Spinal cord (tissue), 10 donors: ENCODE measurements at places on chromosomes 1 and 21.

DNA sequence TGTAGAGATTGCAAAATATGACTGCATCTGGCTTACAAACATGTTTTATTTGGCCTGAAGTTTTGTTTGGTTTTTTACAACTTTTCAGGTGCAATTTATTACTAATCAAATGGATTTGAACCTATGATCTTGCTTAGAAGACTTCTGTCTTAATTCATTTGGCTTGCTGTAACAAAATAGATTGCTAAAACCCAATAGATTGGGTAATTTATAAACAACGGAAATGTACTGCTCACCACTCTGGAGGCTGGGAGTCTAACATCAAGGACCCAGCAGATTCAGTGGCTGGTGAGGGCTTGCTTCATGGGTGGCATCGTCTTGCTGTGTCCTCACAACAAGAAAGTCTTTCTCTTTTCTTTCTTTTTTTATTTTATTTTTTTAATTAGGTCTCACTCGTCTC lies 72.9 kb downstream of the LBR start:
- no peak for DNase-seq

GRCh38 chr1:66283622-66284041 lies 250.3 kb upstream of the SGIP1 start:
- DNase-seq, result no peak

- no peak for DNase-seq
Measured at GRCh38 chr1:88877382-88877825, 14.0 kb downstream of the GTF2B start.

- DNase-seq, result no peak
Measured at GRCh38 chr1:27298632-27299384, 23.2 kb upstream of the TMEM222 start.

DNA sequence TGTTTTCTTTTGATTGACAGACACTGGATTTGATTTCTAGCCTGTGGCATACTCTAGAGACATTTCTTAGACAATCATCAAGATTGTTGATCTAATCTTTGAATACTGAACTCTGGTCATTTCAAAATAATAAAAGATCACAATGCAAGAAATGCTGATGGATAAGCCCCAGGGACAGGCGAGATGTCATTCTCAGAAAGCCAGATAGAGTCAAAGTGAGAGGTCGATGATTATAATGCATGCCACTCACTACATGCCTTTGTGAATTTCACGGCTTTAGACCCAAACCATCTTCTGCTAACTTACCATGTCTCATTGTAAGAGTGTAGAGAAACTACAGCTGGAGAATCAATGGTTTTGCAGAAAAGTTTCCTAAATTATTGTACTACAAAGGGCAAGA lies 257.1 kb downstream of the DYRK1A start:
- no peak for DNase-seq

DNA sequence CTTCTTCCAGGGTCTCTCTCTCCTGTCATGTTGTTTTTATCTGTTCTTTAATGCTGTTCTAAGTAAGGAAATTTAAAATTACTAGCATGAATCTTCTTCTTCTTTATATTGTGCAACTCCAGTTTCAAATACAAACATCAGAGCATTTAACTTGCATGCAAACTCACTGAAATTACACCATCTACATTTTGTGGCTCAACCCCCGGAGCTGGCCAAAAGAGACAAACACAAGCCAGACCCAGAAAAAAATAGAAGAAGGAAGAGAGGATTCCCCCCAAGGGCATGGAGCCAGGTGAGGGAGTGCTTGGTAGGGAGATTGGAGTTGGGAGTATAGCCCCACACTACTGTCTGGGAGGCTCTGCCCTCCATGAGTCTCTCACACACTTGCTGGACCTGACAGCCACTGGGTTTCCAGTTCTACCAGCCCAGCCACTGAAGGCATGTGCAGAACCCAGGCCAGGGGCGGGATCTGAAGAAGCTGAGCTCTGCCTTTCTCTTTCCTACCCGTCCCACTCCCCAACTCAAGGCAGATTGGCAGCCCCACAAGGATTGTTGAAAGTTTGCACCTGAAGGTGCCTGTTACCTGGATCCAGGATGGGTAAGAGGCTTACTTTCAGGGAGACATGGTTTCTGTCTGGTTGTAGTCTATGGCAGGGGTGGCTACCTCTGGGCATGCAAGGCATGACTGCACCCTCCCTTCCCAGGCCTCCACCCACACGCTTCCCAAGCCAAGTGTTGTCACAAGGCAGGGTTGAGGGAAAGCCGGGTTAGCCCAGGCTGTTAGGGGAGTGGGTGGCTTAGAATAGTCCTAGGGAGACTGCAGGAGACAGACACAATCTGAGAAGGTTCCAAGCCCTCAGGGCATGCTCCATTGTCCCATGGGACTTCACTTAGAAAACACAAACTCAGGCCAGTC lies 297.2 kb downstream of the TGFB2 start:
- no peak for DNase-seq

DNA sequence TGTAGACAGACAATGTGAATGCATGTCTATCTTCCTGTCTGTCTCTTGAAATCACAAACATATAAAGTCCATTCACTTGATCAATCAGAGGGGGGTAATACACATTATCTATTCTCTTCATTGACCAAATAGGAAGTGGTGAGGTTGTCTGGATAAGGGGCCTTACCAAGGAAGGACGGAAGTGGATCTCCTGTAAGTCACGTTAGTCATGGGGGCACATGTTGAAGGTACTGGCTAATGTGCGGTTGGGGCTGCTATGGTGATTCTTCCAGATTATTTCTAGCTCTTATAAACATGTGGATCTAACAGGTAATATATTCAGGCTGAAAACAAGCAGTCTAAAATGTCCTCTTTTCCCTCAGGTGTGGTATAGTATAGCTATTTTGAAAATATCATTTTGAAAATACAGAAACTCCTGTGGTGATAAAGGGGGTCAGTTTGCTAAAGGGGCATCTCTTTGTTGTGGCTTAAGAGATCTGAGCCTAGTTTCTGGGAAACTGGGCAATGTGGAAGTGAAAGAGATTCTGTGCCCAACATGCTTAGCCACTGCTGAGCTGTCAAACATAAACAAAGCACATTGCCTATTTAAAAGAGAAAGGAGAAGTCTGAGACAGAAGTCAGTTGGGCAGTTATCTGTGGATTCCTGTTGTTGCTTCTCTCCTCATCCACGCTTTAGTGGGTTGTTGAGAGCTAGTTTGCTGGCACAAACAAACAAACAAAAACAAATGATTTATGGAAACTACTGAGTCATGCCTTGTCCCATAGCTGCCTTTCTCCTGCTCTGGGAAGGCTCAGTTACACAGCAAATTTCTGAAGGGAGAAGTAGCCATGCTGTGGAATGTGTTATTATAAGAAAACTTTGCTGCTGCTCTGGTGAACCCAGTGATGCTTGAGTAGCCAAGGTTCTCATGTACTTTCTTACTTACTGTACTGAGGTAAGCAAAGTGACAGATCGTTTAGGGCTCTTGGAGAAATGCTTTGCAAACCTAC lies 166.9 kb downstream of the HLX start:
- no peak for DNase-seq

- DNase-seq, result no peak
Measured at GRCh38 chr1:26541816-26542711, 12.5 kb downstream of the RPS6KA1 start.

DNA sequence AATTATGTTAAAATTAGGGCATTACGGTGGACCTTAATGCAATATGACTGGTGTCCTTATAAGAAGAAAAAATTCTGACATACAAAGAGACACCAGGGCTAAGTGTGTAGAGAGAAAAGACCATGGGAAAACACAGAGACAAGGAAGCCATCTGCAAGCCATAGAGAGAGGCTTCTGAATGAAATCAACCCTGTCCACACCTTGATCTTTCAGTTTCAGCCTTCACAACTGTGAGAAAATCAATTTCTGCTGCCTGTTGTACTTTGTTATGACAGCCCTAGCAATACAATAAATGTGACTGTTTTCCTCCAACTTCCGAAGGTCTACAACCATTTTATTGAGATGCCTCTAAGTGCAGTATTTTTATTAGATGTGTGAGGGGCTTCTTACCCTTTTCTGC lies 1407.2 kb downstream of the MRPL39 start:
- DNase-seq, result no peak

GRCh38 chr1:75426688-75427087 lies 184.2 kb downstream of the SLC44A5 start:
- no peak for DNase-seq

GRCh38 chr1:14987829-14988603 lies 165.5 kb upstream of the TMEM51 start:
- DNase-seq, result no peak

DNA sequence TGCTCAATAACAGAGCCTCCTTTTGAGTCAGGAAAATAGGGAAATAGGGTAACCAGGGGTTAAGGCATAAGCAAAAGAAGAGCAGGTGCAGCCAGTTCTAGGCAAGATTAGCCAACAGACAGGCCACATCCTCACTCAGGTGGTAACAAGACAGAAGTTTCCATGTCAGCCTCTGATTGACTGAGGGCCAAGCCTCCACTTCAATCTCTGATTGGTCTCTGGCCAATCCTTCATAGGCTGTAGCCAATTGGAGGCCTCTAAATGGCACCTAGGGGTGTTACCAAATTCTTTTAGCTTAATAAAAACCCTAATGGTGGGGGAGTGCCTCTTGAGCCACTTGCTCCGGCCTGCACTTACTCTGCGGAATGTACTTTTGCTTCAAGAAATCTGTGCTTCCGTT lies 37.2 kb downstream of the LACTBL1 start:
- no peak for DNase-seq

DNA sequence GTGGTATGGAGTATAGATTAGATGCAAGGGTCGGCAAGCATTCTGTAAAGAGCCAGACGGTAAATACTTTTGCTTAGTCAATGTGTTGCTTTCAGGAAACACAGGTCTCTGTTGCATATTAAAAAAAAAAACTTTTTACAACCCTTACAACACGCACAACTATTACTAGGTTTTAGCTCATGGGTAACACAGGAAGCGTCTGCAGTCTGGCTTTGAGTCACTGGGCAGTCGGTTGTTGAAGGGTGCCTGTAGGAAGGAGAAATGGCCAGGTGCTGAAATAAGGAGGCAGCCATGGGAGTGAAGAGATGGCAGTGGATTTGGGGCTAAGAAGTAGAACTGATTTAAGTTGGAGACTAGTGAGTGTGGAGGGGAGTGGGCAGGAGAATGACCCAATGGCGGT lies 192.1 kb downstream of the KCNJ6 start:
- no peak for DNase-seq

DNA sequence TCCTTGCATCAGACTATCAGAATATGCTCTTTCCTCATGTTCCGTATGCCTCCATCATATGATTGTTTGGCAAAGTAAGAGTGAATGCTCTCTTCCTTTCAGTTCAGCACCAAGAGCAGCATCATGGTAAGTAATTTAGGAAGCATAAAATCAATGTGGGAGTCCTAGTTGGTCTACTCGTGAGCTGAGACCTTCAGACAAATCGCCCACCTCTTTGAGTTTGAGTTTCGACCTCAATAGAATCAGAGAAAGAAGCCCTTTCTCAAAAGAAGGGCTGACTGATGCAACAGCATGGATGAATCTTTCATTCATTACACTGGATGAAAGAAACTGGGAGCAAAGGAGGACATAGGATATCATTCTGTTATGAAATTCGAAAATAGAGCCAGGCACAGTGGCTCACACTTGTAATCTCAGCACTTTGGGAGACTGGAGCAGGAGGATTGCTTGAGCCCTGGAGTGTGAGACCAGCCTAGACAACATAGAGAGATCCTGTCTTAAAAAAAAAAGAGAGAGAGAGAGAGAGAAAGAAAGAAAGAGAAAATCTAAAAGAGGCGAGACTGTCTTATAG lies 112.5 kb downstream of the ZC3H11B start:
- no peak for DNase-seq

DNA sequence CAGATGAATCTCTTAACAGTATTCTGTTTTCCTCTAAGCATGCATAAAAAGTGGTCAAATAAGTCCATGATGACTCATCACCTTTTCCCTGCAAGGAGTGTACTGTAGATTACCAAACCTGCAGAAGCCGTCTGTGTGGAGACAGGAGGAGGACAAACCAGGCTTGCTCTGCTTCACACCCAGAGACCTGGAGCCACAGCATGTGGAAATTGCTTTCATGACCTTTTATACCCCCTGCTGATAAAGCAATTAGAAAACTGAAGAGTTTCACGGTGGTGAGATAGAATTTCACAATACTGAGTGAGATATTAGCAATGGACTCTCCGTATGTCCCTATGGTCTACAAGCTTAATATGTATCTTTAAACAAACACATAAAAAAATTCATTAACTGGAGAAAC lies 9.4 kb downstream of the CORT start:
- peak; percentile 59 for DNase-seq

- DNase-seq, result no peak
Measured at GRCh38 chr1:246571953-246572352, 5.7 kb downstream of the CNST start.

- no peak for DNase-seq
Measured at GRCh38 chr1:2515763-2516080, 10.7 kb downstream of the PANK4 start.

- DNase-seq, result no peak
Measured at GRCh38 chr1:234647758-234648157, 37.8 kb upstream of the IRF2BP2 start.

DNA sequence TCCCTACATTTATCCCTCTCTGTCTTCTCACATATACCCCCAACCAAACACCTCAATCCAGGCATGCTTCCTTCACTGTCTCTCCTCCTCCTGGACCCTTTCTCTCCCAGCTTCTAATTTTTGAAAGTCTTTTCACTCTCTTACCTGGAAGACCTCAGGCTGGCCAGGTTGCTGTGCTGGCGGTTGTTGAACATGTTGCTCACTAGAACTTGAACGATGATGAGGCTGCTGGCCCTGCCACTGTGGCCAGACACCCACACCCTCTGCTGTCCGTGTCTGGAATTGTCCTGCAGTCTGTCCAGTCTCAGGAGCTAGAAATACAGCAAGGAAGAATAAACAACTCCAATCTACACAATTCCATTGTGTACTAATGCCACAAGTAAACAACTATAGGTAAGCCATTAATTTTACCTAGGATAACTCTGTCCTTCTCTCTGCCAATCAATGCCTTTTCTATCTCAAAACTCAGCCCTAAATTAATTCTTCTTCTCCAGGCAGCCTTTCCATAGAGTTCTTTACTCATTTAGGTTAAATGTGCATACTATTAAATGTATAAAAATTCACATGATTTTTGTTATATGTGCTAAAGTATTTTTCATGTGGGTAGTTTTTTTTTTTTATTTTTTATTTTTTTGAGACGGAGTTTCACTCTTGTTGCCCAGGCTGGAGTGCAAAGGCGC lies 5.1 kb upstream of the CTSK start:
- DNase-seq, result peak; percentile 69

DNA sequence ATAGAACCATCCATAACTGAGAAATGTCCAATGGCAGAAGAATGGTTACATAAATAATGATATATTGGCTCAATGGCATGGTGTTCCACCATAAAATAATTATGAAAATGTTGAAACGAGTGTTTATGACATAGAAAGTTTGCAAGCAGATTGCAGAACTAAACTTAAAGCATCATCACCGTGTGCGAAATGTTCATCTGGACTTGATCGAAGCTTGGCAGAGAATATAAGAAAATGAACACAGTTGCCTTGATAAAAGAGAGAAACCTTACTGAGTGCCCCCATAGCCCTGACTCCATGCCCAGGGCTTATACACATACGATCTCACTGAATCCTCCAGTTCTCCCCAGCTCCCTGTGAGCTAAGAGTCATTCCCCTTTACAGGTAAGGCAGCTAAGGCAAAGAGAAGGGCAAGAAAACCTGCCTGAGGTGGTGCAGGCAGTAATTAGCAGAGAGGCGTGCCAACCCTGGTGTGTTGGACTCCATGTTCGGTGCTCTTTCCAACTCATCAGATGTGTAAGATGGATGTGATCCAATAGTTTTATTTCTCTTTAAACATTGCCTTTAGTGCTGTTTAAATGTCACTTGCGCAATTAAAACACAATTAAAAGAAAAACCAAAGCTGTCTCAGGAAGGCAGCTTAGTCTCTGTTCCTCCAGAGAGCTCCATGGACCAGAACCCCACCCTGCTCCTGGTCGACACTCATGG lies 21.8 kb upstream of the SPOCD1 start:
- peak; percentile 8 for DNase-seq

- DNase-seq, result no peak
Measured at GRCh38 chr1:232250838-232251237, 379.1 kb downstream of the SIPA1L2 start.
